Stimulated activated CD4-positive, alpha-beta T cell treated with anti-CD3 and anti-CD28 coated beads, Interleukin-1b, Interleukin-23, amount 100 ng/mL, for 1 hour (primary cell): ENCODE measurements at places on chromosomes 16 and 17.

DNA sequence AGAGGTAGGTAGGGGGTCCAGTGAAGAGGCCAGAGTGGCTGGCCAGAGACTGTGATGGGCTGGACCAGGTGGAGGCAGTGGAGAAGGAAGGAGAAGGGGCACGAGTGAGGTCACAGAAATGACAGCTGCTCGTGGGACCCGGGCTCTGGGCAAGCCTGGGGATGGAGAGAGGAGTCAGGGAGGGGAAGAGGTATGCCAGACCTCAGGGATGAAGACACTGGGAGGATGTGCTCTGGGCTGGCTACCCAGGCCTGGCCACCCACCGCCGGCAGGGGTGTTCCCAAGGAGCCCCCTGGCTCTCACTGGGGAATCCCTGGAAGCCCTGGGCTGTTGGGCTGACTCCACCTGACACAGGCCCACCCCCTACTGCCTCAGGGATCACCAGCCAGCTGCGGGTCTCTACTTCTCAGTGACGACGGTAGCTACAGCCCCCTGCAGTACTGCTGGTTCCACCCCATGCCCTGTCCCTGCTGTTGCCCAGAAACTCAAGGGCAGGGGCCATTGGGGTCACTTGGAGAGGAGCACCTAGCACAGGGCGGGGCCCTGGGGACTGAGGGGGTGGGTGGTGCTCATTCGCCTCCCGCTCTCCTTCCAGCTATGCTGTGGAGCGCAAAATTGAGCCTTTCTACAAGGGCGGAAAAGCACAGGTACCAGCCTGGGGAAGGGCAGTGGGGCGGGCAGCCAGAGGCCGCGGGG, 1.8 kb downstream of the TBL3 start:
- DNase-seq = no peak

- DNase-seq = no peak
These were observed 36.2 kb downstream of the LDHD start for GRCh38 chr16:75080205-75081029.

GRCh38 chr16:54460263-54460860, 173.8 kb upstream of the IRX3 start:
- no peak for DNase-seq

DNA sequence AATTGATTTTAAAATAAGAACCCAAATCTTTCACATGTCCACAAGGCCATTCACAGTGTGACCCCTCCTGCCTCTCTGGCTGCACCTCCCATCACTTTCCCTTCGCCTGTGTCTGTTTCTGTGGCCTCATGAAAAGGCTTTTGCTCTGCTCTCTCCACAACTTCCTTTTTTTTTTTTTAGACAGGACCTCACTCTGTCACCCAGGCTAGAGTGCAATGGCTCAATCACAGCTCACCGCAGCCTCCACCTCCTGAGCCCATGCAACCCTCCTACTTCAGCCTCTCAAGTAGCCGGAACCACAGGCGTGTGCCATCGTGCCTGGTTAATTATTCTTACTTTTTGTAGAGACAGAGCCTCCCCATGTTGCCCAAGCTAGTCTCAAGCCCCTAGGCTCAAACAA, 197.1 kb downstream of the ABCC12 start:
- no peak for DNase-seq

- no peak for DNase-seq
These were observed 140.4 kb downstream of the PMP22 start for GRCh38 chr17:15124746-15125145.

DNA sequence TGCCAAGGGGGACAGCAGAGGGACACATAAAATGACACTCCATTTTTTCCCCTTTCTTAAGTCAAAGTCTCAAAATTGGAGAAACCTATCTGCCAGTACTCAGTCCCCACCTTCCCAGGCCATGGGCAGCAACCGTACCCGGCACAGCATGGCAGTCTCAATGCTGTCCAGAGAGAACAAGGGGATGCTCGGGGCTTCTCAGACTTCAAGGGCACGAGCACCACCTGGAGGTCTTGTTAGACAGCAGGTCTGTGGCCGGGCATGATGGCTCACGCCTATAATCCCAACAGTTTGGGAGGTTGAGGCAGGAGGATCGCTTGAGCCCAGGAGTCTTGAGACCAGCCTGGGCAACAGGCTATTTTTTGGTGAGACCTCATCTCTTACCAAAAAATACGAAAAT, 3.2 kb downstream of the DNAH17 start:
- no peak for DNase-seq

- DNase-seq = no peak
These were observed 11.9 kb upstream of the AURKB start for GRCh38 chr17:8222380-8222629.

DNA sequence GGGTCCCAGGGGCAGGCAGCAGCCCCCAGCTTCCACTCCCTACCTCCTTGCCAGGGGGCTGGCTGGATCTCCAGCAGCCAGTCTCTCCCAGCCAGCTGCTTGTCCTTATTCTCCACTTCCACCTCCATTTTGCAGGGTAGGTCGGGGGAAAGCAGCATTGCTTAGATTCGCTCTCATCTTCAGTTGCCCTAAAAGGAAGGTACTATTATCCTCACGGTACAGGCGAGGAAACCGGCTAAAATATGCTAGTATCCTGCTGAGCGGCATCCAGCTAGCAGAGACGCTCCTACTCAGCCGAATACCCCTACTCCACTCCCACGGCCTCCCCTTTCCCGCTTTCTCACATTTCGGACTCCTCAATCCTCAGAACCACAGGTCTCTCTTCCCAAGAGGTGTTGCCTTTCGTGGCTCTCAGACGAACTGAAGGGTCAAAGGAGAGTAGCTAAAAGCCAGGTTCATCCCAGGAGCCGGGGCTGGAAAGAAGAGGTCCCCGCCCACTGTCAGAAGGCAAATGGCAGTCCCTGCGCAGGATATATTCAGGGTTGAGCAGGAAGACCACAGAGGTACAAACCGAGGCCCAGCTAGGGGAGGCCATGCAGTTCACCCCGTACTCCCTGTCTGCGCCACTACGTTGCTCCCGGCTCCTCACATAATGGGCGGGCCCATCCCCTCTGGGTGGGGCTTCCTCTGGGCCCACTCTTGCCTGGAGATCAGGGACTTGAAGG, 1.7 kb upstream of the RAB11FIP4 start:
- no peak for DNase-seq

DNA sequence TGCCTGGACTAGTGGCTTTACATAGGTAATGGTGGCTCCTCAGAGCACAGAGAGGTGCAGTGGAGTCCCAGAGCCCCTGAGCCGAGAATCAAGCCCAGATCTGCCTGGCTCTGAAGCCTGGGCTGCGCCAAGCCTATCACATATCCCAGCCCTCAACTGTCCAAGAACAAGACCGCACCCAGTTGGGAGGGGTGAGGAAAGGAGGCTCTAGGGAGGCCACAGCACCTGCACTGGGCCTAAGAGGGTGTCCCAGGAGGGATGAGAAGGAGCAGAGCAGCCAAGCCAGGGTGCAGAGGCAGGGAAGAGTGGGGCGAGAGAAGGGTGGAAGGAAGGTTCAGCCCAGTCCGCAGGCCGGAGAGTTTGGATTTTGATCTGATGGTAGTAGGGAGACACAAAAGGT, 941 bp upstream of the RNF112 start:
- no peak for DNase-seq

GRCh38 chr16:89104930-89105571, 11.4 kb downstream of the ACSF3 start:
- DNase-seq = no peak

- DNase-seq = no peak
These were observed 2.6 kb upstream of the NDE1 start for GRCh38 chr16:15647294-15648014.
